Amniotic epithelial cell (primary cell): ENCODE measurements at places on chromosomes 3 and 15.

DNA sequence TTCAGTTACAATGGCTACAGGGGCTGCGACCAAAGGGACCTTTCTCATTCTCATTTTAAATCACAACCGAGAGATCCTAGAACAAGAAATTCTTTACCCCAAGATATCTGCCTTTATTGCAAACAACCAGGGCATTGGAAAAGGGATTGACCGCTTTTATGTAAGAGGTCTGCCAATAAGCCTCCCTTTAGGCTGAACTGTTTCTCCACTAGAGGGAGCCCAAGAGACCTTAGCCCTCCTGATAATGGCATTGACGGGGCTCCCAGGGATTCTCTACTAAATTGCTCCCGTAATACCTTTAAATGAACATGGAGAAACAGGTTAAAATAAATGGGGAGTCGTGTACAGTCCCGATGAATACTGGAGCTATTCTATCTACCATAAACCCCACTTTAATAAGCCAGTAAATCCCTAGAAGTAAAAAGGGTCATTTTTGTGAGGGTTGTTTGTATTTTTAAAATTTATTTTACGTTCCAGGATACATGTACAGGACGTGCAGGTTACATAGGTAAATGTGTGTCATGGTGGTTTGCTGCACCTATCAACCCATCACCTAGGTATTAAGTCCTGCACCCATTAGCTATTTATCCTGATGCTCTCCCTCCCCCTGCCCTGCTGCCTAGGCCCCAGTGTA lies 7.5 kb upstream of the IGSF10 start:
- peak; percentile 56 for DNase-seq

DNA sequence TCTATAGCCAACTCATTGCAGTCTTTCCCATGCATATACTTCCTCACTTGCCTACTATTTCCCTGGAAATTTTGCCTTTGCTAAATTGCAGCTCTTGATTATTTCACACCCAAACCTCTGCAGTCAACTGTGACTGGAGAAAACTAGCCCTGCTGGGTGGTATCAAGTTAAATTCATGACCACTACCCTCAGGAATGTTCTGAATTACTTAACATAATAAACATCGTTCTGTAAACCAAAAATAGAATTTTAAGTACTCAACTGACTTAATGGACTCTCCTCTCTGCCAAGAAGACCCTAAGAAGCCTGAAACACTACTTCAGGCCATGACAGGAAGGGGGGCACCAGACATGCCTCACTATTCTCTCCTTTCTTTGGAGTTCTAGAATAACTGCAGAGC lies 1278.0 kb upstream of the GBE1 start:
- DNase-seq = no peak

- DNase-seq = no peak
Measured at GRCh38 chr15:78168608-78169007, 19.4 kb downstream of the IDH3A start.

GRCh38 chr15:60682615-60683014 lies 203.7 kb upstream of the ICE2 start:
- no peak for DNase-seq

DNA sequence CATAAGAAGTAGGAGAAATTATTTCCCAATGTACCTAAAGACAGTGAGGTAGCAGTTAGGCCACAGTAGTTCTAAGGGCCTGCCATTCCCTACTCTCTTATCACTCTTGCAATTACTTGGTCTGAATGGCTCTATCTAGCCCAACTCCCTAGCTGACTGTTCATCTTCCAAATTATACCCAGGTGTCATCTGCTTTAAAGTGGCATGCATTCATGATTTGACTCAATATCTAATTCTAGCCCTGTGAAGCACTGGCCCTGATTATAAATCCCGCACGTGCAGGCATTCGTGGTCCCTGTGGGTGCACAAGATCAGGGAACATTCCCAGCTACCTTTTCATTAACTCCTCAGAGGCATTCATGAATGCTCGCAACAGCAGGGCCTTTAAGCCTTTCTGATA lies 43.1 kb upstream of the ZNF774 start:
- no peak for DNase-seq

GRCh38 chr3:98817547-98818041 lies 54.5 kb downstream of the ST3GAL6 start:
- DNase-seq = peak; percentile 60

DNA sequence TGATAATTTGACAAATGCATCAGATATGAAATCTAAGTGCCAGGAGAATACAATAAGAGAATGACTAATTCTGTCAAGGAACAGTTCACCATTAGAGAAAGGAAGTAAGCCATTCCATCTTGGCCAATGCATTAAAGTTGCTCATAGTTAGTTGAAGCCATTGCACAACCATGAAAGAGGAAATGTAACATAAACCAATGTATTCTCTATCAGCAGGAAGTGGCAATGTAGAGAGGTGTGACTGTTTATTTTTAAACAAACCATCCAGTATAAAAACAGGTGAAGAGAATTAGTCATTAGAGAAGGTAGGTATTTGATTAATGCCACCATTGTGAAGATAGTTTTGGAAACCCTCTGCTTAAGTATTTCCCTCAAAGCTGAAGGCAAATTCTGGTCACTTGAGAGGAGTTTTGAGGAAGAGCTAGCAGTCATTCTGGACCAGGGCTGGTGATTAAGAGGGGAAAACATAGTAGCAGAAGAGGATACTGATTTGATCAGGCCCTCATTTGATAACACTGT lies 10.7 kb upstream of the ANXA2 start:
- peak; percentile 87 for DNase-seq

DNA sequence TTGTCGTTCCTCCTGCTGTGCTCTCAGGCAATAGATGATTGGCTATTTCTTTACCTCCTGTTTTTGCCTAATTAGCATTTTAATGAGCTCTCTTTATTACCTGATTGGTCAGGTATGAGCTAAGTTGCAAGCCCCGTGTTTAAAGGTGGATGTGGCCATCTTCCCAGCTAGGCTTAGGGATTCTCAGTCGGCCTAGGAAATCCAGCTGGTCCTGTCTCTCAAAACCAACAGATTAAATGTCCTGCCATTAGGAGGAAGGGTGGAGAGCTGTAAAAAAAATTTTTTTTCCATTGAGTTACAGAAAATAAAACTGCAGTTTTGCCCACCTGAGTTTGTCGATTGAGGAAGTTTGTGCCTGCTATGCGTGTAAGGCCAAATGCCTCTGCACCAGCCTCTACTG lies 5.4 kb upstream of the ACSBG1 start:
- DNase-seq = no peak

GRCh38 chr3:168532135-168532534 lies 436.4 kb upstream of the GOLIM4 start:
- DNase-seq = no peak

GRCh38 chr3:184632551-184633236 lies 71.1 kb downstream of the EPHB3 start:
- no peak for DNase-seq

DNA sequence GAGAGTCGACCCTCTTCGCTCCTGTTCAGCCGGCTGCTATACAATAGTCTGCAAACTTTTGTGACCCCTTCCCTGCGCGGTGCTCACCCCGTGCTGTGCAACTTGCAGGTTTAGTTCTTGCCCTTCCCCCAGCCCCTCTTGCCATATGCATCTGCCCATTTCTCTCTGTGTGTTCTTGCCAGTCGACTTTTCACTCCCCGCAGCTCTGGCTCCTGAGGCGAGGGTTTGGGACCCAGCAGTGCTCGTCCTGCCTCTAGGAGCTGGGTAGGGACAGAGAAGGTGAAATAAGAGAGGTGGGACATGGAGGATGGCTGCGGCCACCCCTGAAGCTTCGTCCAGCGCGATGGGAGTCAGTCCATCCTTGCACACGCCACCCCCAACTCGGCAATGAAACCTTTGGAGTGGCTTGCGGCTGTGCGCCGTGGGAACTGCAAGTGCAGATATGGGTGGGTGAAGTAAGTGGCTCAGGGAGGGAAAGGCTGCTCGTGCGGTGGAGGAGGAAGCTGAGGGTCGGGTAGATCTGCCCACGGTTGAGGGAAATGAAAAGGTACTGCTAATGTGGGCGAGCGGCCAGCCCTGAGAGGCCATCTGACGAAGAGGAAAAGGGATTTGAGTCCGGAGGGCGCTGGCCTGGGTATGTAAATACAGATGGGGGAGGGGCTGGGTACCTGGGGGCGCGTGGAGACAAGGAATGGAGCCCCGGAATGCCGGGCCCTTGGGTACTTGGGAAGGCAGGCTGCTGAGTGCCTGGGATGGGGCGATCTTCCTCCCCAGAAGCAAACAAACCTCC lies 1.0 kb downstream of the LRRC3B start:
- DNase-seq = no peak

DNA sequence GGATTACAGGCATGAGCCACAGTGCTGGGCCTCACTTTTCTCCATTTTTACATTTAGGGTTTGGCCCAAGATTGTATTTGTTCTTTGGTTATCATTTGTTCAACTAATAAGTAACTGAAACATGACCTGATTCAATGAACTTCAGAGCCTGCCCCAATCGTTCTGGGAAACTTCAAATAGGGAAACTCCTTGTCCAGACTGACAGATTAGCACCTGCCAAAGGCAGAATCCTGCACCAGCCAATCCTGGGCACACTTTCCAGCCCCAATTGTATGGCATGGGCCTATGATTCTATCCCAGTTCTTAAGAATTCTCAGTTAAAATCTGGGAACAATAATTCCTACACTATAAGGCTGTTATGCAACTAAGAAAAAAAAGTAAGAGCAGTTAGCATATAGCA lies 18.3 kb upstream of the RAB43 start:
- no peak for DNase-seq

GRCh38 chr15:37058316-37058985 lies 41.9 kb downstream of the MEIS2 start:
- peak; percentile 85 for DNase-seq

DNA sequence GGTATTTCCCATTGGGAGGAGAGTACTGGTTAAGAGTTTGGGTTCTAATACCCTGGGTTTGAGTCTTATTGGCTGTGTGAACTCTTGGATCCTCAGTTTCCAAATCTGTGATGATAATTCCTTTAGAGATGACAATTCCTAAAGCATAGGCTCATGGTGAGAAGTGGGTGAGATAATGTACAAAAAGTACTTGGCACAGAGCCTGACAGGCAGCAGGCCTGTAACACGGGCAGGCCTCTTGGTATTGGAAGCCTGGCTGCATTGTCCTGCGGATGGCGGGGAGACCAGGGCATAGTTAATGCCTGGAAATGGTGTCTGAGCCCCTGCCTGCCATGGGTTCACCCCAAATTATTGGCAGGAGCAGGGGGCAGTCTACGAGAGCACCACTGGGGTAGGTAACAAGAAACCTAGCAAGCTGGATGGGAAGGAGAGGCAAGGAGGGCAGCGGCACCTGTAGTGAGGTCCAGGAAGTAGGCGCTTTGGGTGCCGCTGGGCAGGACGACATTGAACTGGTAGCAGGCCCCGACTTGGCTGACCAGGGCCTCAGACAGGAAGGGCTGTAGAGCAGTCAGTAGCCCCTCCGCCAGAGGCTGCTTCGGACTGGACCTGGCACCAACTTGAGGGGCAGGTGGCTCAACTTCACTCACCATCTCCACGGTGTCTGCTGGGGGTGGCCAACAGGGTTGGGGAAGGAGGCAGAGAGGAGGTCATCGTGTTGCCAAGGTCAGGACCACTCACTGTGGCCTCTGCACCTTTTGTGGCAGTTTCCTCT lies 7.7 kb downstream of the STOML1 start:
- DNase-seq = peak; percentile 55
